Kidney (tissue), 22 donors: ENCODE measurements at places on chromosomes 6 and 20. TPM values are rescaled to one million over a fixed set of nuclear protein-coding genes. Genes with fewer than 3 reads are reported as not detected.
A peak's percentile ranks its signal among the peaks of the same experiment; 100 is the strongest.

DNA sequence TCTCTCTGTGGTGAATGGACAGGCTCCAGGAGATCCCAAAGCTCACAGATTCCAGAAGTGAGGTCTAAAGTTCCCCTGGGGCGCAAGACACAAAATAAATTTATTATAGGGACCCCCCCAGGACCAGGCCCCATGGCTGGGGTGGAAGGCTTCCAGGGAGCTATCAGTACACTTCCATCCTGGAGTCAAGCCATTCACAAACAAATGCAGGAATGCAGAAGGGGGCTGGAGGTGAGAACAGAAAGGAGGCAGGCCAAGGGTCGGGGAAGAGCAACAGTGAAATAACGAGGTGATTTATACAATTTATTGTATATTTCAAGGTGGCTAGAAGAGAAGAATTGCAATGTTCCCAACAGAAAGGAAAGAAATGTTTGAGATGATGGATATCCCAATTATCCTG lies 126.9 kb downstream of the LY86 start:
- no peak for DNase-seq
- no peaks in the 10 kb centered on the region for H3K27me3 ChIP-seq
- no peak overlapping the region for H3K4me3 ChIP-seq

GRCh38 chr6:6969761-6970223 lies 138.0 kb upstream of the RREB1 start:
- DNase-seq = peak; percentile 67
- H3K4me1 ChIP-seq = peaks cover 10% of the 10 kb centered on the region
- H3K27me3 ChIP-seq = no peaks in the 10 kb centered on the region
- H3K27ac ChIP-seq = no peak overlapping the region
- H3K36me3 ChIP-seq = no peaks in the 10 kb centered on the region

The TPD52L2 gene
- 78.0 TPM for total RNA-seq

GRCh38 chr6:152380351-152380767 lies 256.8 kb downstream of the SYNE1 start:
- H3K27ac ChIP-seq = peak overlapping the region; percentile 96
- no peaks in the 10 kb centered on the region for H3K27me3 ChIP-seq
- peaks cover 2% of the 10 kb centered on the region for H3K4me1 ChIP-seq
- peak overlapping the region; percentile 80 for H3K4me3 ChIP-seq
- no peak for DNase-seq

The ALDH5A1 gene
- 10.4 TPM for total RNA-seq

DNA sequence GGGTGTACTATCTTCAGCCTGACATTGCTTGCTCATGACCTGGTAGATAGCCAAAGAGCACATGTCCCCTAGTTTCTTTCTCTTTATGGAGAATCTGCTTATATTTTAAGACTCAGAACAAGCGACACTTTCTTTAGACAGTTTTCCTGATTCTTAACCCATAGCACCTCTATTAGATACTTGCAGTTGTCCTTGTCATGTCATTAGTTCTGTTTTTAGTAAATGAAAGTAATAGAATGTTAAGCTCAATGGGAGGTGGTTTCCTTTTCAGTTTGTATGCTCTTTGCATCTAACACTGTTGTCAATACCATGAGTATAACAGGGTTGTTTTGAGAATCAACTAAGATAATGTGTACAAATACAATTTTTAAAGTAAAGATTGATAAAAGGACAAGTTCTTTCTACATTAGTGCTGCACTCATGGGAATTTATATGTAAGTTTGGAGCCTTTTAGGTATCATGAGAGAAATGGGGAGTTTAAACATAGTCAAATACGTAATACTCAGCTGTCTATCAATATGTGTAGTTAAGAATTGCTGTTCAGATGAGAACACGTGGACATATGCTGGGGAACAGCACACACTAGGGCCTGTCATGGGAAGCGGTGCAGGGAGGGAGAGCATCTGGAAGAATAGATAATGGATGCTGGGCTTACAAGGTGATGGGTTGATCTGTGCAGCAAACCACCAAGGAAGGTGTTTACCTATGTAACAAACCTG lies 124.3 kb downstream of the GRM1 start:
- H3K4me3 ChIP-seq = no peak overlapping the region
- no peaks in the 10 kb centered on the region for H3K36me3 ChIP-seq
- no peaks in the 10 kb centered on the region for H3K27me3 ChIP-seq
